ENCODE measurements at places on chromosomes 1 and 21. TPM values are rescaled to one million over a fixed set of nuclear protein-coding genes. Genes with fewer than 3 reads are reported as not detected.

GRCh38 chr1:93801471-93801870 lies 77.5 kb downstream of the DNTTIP2 start:
- ATAC-seq = no peak

C1orf210 gene
- 15.2 TPM for total RNA-seq

- ATAC-seq = peak; percentile 48
Observed at GRCh38 chr1:37890378-37891014, 31.1 kb upstream of the MTF1 start.

CLCA1 gene
- 0.08 TPM for total RNA-seq

GRCh38 chr1:211893260-211893659 lies 62.7 kb upstream of the LPGAT1 start:
- ATAC-seq = no peak
